ENCODE measurements at places on chromosomes 3 and 15. TPM values are rescaled to one million over a fixed set of nuclear protein-coding genes. Genes with fewer than 3 reads are reported as not detected.

The FOXB1 gene
- not detected for polyA plus RNA-seq

The SKOR1 gene
- polyA plus RNA-seq: 0.67 TPM

The TRH gene
- 1.0 TPM for polyA plus RNA-seq

DNA sequence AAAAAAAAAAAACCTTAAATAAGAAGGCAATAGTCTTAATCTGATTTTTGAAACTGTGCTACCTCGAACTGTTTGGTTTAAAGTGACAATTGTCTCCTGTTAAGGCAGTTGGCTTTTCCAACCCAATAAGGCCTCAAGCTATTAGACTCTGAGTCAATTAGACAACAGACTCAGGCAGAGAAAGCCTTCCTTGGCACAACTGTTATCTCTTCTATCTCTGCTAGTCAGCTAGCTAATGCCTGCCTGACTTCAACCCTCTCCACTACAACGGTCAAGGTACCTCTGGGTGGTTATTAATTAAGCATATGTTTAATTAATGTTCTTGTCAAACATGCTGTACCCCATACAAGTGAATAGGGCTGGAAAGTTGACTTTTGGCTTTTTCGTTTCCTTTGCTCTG lies 110.2 kb upstream of the NLGN1 start:
- no peak for DNase-seq
- no peak overlapping the region for H3K4me3 ChIP-seq
- H3K27ac ChIP-seq: no peak overlapping the region
- H3K4me1 ChIP-seq: no peaks in the 10 kb centered on the region
- H3K27me3 ChIP-seq: no peaks in the 10 kb centered on the region

- H3K27me3 ChIP-seq: no peaks in the 10 kb centered on the region
- H3K27ac ChIP-seq: no peak overlapping the region
- no peak for DNase-seq
- no peak overlapping the region for H3K4me3 ChIP-seq
- peaks cover 2% of the 10 kb centered on the region for H3K4me1 ChIP-seq
These were observed 15.1 kb upstream of the CCDC80 start for GRCh38 chr3:112656043-112656442.

GRCh38 chr3:150545419-150546225 lies 674 bp downstream of the SERP1 start:
- peaks cover 2% of the 10 kb centered on the region for H3K4me1 ChIP-seq
- peak overlapping the region; percentile 76 for H3K4me3 ChIP-seq
- H3K36me3 ChIP-seq: no peaks in the 10 kb centered on the region
- H3K27ac ChIP-seq: peak overlapping the region; percentile 98
- DNase-seq: no peak
- H3K27me3 ChIP-seq: no peaks in the 10 kb centered on the region

DNA sequence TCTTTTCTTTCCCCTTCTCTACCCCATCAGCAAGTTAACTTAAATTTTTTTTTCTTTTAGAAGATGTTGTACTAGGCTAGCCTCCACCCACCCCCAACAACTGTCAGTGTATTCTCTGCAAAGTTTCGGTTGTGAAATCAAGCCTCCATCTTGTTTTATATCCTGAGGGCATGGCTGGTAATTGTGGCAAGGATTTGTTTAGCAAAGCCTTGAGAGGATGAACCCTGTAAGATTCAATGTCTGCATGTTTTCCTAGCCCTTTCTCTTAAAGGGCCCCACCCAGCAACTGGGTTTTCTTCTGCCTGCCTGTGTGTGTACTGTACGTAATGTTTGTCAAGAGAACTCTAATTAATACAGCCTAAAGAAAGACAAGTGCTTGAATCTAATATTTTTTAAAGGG lies 475.3 kb downstream of the FHIT start:
- no peak overlapping the region for H3K4me3 ChIP-seq
- H3K27me3 ChIP-seq: no peaks in the 10 kb centered on the region
- DNase-seq: no peak
- H3K36me3 ChIP-seq: no peaks in the 10 kb centered on the region
- no peaks in the 10 kb centered on the region for H3K4me1 ChIP-seq

DNA sequence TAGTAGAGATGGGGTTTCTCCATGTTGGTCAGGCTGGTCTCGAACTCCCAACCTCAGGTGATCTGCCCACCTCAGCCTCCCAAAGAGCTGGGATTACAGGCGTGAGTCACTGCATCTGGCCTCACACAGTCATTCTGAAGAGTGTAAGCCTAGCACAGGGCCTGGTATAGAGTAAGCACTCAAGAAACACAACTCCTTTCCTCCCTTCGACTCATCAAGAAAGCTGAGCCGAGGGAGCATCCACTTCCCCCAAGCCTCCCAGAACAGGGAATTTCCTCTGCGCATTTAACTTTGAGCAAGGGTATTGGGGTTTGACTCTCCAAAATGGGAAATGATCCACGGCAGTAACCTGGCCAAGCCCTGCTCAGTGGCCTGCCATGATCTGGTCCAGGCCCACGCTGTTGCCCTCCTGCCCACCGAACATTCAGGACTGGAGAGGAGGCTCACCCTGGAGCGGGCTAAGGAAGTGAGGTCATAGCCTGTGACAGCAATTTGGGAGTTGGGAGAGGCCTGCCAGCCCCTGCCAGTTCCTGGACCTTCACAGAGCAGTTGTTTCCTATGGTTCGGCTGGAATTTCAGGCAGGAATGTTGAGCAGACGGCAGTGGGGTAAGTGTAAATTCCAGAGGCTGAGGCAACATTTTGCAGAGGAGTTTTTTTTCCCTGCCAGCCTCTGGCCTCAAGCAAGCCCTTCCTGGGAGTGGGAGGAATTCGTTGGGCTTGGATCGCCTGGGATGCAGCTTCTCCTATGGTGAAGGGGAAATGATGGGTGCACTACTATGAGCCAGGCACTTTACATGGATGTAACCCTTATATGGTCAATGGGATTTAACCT lies 21.2 kb upstream of the SMAD3 start:
- H3K36me3 ChIP-seq: no peaks in the 10 kb centered on the region
- no peak overlapping the region for H3K4me3 ChIP-seq
- no peak overlapping the region for H3K27ac ChIP-seq
- DNase-seq: no peak
- peaks cover 15% of the 10 kb centered on the region for H3K4me1 ChIP-seq

- no peak overlapping the region for H3K4me3 ChIP-seq
- H3K4me1 ChIP-seq: no peaks in the 10 kb centered on the region
- H3K27ac ChIP-seq: no peak overlapping the region
- no peaks in the 10 kb centered on the region for H3K27me3 ChIP-seq
- DNase-seq: no peak
- H3K36me3 ChIP-seq: no peaks in the 10 kb centered on the region
These were observed 122.0 kb upstream of the SOX14 start for GRCh38 chr3:137641879-137642704.

DNA sequence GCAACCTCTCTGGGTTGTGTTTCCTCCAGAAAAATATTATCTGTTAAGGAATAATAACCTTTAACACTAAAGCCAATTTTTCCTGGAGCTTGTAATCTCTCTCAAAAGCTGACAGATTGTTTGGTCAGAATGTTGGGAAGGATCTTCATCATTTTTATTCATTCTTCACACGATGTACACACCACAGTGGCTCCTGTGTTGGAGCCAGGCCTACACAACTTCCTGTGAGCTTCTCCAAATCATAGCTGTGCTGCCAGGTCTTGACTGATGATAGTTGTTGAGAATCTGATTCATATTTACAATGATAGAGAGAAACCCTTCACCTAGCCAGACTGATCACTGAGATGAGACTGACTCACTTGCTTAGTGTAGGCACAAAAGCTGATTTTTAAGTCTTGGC lies 151.0 kb upstream of the ROBO2 start:
- DNase-seq: no peak
- no peaks in the 10 kb centered on the region for H3K4me1 ChIP-seq
- no peaks in the 10 kb centered on the region for H3K36me3 ChIP-seq
- H3K27me3 ChIP-seq: no peaks in the 10 kb centered on the region

DNA sequence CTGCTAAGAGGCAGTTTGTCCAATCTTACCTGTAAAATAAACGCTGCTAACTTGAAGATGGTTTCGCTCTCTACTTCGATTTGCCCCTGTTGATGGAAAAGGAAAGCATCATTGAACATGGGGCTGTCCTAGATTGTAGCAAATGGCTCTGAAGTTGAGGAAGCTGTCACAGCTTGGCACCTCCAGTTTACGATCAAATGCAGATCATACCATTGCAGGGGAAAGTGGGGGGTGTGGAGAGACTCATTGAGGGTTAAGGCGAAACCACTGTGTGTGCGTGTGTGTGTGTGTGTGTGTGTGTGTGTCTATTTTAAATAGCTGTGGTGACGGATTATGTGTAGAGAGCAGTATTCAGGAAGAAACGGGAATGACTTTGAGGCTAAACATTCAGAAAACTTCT lies 127.6 kb upstream of the LMOD3 start:
- peak overlapping the region; percentile 4 for H3K4me3 ChIP-seq
- H3K27me3 ChIP-seq: no peaks in the 10 kb centered on the region
- H3K4me1 ChIP-seq: no peaks in the 10 kb centered on the region
- no peaks in the 10 kb centered on the region for H3K36me3 ChIP-seq
- no peak for DNase-seq
- no peak overlapping the region for H3K27ac ChIP-seq
